Activated CD4-positive, alpha-beta memory T cell treated with anti-CD3 and anti-CD28 coated beads, Interleukin-2, amount 10 ng/mL, durations not matched to agents 7 days and 5 days (primary cell): ENCODE measurements at places on chromosomes 11 and 22.
A peak's percentile ranks its signal among the peaks of the same experiment; 100 is the strongest.

DNA sequence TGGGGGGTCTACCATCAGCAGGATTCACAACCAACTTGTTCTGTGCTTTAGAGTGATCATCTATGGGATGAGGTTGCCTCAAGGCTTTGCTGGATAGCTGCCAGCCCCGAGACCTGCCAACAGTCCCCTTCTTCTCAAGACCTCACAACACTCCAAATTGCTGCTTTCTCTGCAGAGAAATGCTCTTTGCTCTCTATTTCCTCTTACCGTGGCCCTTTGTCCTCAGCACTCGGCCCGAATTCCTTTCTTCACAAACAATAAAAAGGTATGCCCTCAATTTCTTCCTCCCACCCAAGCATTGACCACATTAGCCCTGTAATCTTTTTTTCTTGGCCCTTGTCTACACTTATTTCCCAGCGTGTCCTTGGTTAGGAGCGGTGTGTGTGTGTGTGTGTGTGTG is 147.4 kb upstream of the SNX19 start:
- H3K4me1 ChIP-seq: no peaks in the 10 kb centered on the region
- no peak overlapping the region for H3K27ac ChIP-seq
- H3K36me3 ChIP-seq: no peaks in the 10 kb centered on the region
- H3K4me3 ChIP-seq: no peak overlapping the region
- DNase-seq: no peak

- DNase-seq: no peak
- H3K4me1 ChIP-seq: peaks cover 30% of the 10 kb centered on the region
- H3K36me3 ChIP-seq: peaks cover 10% of the 10 kb centered on the region
- H3K4me3 ChIP-seq: no peak overlapping the region
- peaks cover 62% of the 10 kb centered on the region for H3K27me3 ChIP-seq
- H3K27ac ChIP-seq: peak overlapping the region; percentile 29
These were observed 603 bp upstream of the PDGFB start for GRCh38 chr22:39245130-39246039.

DNA sequence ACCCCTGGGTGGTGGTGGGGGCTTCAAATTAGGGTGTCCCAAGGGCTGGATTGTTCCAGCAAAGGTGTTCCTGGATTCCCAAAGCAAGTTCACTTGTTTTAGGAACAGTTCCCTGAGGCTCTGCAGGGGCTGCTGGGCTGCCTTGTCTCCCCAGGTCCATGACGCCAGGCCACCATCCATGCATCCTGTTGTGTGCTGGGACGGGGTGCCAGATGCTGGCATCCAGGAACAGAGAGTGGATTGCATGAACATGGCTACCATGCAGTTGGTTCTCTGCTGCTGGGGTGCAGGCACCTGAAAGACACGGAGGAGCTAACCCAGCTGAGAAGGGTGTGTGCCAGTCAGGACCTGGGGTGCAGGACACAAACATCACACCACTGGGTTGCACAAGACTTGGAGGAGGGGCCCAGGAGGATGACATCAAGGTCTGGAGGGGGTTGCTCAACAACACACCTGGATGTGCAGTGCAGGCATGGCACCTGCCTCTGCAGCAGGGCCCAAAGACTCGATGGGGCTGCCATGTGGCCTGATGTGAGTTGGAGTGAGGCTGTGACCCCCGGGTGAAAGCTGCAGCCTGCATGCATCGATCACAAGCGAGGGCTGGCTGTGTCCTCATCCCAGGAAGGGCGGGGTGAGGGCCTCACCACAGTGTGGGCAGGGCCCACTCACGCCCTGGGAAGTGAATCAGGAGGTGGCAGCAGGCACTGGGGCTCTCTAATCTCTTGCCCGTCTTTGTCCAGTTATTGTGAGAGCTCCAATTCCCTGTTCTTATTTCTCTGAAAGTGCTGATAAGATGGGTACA is 74.0 kb upstream of the CLDN5 start:
- H3K27me3 ChIP-seq: peaks cover 3% of the 10 kb centered on the region
- H3K27ac ChIP-seq: peak overlapping the region; percentile 78
- peak overlapping the region; percentile 30 for H3K4me3 ChIP-seq
- H3K36me3 ChIP-seq: no peaks in the 10 kb centered on the region
- peak; percentile 38 for DNase-seq

DNA sequence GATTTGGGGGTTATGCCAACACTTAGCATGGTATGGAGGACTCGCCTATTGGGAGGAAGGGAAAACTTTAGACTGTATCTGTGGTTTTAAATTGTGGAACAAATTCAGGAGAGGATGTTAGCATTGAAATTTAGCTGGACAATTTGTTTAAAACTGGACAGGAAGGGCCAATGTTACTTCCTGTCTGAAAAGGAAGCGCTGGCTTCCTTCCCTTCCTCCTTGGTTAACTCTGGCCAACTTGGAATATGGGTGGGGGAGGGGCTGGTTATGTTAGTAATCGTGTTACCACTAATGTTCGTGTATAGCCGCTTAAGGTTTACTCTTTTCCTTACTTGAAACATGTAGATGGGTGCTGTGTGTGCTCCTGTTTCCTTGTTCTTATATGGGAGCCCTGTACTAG is 13.9 kb downstream of the CTNND1 start:
- DNase-seq: no peak
- H3K4me3 ChIP-seq: no peak overlapping the region
- H3K4me1 ChIP-seq: peaks cover 4% of the 10 kb centered on the region
- H3K36me3 ChIP-seq: no peaks in the 10 kb centered on the region
- peaks cover 4% of the 10 kb centered on the region for H3K27me3 ChIP-seq

DNA sequence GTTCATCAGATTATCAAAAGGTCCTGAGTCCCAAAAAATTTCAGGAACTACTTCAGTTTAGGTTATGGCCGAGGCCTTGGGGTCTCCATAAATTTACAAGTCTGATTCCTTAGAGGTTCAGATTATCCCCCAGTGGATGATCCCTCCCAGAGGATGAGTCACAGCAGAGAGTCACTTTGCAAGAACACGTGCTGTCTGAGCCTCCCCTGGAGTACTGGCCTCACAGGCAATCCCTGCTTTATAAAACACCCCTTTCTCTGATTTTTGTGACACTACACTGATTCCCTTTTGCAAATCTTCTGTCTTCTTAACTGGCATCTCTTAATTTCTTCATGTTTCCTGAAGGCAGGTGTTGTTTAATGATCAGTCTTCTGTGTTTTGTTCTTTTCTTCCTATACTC is 45.3 kb downstream of the CCDC34 start:
- DNase-seq: no peak
- H3K36me3 ChIP-seq: no peaks in the 10 kb centered on the region
- peaks cover 10% of the 10 kb centered on the region for H3K4me1 ChIP-seq
- H3K4me3 ChIP-seq: no peak overlapping the region
- no peak overlapping the region for H3K27ac ChIP-seq
- peaks cover 1% of the 10 kb centered on the region for H3K27me3 ChIP-seq

GRCh38 chr11:3161720-3162409 is 3.2 kb downstream of the OSBPL5 start:
- H3K36me3 ChIP-seq: no peaks in the 10 kb centered on the region
- peaks cover 45% of the 10 kb centered on the region for H3K27me3 ChIP-seq
- no peak overlapping the region for H3K27ac ChIP-seq
- peaks cover 5% of the 10 kb centered on the region for H3K4me1 ChIP-seq
- DNase-seq: no peak
- no peak overlapping the region for H3K4me3 ChIP-seq

DNA sequence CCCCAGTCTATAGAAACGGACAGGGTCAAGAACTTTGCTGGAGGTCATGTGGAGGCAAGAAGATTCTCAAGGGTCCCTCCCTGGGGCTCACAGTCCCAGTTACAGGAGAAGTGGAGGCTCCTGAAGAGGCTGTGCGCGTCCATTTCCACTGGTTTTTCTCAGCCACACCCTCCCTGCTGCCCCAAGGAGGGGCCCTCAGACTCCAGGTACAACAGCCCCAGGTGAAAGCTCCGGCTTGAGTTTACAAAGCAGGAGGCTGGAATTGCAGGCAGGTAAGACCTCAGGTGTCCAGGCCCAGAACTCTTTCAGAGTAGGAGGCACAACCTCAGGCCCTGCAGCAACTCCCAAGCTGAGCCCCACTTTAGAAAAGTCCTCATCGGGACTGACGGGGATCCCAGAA is 3.1 kb downstream of the SHANK2 start:
- H3K4me1 ChIP-seq: peaks cover 2% of the 10 kb centered on the region
- no peak overlapping the region for H3K27ac ChIP-seq
- H3K4me3 ChIP-seq: no peak overlapping the region
- no peak for DNase-seq
- H3K36me3 ChIP-seq: no peaks in the 10 kb centered on the region

DNA sequence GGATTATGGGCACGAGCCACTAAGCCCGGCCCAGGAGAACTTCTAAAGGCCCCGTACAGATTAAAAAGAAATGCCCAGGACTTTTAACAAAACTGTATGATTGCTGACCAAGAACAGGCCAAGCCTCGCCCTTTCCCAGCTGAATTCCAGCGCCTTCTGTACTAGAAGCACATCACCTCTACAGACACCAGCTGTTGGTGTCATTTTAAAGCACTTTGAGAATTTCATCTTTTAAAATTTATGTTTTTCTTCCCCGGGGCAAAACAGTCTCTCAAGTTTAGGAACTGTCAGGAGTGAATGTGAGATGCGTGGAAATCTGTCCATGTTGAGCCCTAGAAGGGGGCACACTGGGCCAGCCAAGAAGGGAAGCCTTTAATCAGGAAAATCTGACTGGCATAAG is 362.4 kb downstream of the LARGE1 start:
- H3K36me3 ChIP-seq: no peaks in the 10 kb centered on the region
- peaks cover 9% of the 10 kb centered on the region for H3K4me1 ChIP-seq
- DNase-seq: no peak
- H3K4me3 ChIP-seq: no peak overlapping the region
- H3K27me3 ChIP-seq: no peaks in the 10 kb centered on the region

DNA sequence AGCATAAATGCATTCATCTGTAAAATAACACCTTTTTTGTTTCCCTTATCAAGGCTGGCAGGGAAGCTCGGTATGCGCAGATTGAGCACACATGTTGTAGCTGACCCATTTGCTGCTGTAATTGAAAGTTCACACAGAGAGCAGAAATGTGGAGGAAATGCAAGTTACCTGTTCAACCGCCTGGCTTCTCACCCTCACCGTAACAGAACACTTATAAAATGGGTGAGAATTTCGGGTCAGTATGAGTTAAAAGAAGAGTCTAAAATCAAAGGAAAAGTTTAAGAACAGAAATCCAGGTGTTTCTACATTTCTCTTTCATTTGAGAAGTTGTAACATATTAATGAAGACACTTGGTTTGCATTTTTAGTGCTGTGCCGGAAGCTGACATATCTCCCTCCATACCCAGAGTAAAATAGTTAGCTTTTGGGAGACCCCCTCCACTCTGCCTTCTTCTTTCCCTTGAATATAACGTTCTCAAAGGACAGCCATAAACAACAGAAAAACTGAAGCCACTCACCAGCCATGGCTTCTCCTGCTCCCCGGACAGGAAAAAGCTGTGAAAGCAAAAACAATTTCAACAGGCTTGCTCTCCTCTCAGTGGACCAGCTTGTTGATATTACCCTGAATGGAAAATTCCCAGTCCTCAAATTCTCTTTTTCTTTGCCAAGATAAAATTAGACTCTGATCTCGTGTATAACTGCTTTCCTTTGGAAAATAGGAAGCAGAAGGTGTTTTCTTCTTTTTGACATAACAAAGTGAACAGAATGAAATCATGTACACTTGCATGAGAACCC is at the start of gene CASP12:
TSS of gene CASP12 (minus strand) at position 570 of the 794 bp plus-strand sequence.
- H3K4me1 ChIP-seq: peaks cover 34% of the 10 kb centered on the region
- H3K36me3 ChIP-seq: peaks cover 27% of the 10 kb centered on the region
- H3K27me3 ChIP-seq: no peaks in the 10 kb centered on the region
- DNase-seq: no peak
- peak within 1 kb of the TSS; percentile 81 for H3K27ac ChIP-seq
- peak within 1 kb of the TSS; percentile 78 for H3K4me3 ChIP-seq

DNA sequence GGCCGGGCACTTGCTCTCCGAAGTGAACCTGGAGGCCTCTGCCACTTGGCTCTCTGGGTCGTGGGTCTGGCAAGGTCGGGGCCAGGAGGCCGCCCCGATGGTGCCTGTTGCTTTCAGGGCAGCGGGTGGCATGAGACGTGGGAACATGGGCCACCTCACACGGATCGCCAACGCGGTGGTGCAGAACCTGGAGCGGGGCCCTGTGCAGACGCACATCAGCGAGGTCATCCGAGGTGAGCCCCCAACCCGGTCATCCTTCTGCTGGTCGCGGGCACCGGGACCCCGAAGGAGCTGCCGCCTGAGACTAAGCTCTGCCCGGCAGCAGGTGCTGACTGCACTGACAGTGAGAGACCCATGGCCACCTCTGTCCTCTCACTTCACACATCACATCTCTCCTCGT is 40.0 kb downstream of the SBF1 start:
- no peak overlapping the region for H3K27ac ChIP-seq
- H3K4me1 ChIP-seq: no peaks in the 10 kb centered on the region
- no peaks in the 10 kb centered on the region for H3K27me3 ChIP-seq
- H3K36me3 ChIP-seq: peaks cover 21% of the 10 kb centered on the region
- DNase-seq: no peak

DNA sequence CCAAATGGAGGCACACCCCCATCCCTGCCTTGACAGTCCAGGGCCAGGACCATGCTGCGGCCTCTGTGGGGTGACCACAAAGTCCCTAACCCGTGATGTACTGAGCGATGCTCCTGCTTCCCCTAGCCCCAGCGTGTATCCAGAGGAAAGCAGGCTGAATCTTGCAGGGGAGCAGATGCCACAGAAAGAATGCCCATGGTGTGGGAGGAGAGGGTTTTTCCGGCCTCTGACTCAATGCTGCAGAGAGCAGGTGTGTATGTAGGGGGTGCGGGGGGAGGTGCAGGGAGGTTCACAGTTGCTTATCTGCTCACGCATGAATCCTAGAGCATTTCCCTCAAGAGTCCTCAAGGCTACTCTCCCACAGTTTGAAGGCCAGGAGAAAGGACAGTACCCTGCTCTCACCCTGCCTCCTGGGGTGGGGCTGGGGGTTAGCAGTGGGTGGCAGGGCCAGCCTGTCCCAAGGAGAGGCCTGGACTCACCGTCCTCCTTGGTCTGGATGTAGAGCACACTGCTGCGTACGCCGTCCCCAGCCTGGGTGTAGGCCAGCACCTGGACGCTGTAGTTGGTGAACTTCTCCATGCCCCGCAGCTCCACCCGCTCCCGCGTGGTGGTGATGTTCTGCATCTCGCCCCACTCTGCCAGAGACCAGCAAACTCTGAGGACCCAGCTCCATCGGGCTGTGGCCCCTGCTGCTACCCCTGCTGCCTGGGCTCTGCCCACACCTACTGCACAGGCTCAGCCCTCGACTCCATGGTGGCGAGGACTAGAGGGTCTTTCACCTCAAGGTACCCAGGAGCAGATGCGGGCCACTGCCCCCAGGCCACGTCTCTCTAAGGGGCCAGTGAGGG is 130.8 kb downstream of the CEP164 start:
- peaks cover 2% of the 10 kb centered on the region for H3K36me3 ChIP-seq
- H3K4me1 ChIP-seq: peaks cover 17% of the 10 kb centered on the region
- H3K27me3 ChIP-seq: peaks cover 2% of the 10 kb centered on the region
- no peak overlapping the region for H3K4me3 ChIP-seq
- H3K27ac ChIP-seq: no peak overlapping the region
- no peak for DNase-seq

DNA sequence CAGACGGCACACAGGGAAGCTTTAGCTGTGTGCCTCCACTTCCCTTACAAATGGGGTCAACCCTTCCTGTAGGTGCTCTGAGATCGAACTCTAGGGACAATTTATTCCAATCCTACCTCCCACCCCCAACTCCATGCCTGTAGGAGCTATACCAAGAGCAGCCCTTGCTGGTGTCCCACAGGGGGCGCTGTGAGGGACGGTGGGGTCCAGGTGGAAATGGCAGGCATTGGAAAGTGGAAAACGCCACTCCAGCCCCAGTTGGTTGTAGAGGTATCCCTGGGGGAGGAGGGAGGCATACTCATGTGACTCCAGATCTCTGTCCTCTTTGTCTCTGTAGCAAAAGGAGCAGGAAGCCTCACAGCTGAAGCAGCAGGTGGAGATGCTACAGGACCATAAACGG is 161.3 kb downstream of the MYO18B start:
- H3K27ac ChIP-seq: no peak overlapping the region
- DNase-seq: no peak
- H3K4me3 ChIP-seq: no peak overlapping the region
- H3K27me3 ChIP-seq: no peaks in the 10 kb centered on the region
- H3K36me3 ChIP-seq: no peaks in the 10 kb centered on the region
